ENCODE measurements at places on chromosomes 2 and 18. TPM values are rescaled to one million over a fixed set of nuclear protein-coding genes. Genes with fewer than 3 reads are reported as not detected.

DNA sequence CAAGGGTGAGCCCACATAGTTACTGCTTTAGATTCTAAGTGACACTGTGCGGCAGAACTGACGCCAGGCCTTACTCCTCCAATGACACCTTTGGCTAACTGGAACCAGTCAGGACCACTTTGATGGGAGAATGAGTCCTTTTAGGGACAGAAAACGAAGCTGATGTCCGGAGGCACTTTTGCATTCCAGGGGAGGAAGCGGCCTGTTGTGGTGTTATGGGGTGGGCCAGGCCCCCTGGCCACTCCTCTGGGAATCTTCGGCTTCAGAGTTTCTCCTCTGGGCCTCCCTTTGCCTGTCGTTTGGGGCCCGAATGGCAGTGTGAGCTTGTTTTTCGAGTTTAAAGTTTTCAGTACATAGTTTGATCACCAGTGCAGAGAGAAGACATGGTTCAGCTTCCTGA, 65.9 kb downstream of the MBP start:
- no peak for DNase-seq

GRCh38 chr2:218658671-218659257, 659 bp downstream of the ZNF142 start:
- peak; percentile 29 for DNase-seq

DNA sequence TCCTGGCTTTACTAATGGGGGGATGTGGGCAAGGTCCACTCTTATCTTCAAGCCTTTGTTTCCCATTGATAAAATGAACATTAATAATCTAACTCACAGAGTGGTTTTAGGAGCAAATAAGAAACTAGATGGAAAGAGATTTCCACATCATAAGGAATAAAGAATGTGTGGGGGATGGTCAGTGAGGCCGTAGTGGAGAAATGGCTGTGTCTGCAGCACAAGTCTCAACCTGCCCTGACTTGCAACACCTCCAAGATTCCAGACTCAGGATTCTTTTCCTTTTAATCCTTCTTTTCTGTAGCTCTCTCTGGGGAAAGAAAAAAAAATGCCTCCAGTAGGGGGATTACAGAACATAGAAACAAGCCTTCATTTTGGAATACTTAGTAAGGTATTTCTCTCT, 124.2 kb upstream of the MEX3C start:
- no peak for DNase-seq

GRCh38 chr18:79857082-79857671, 59.4 kb downstream of the KCNG2 start:
- peak; percentile 77 for DNase-seq

DNA sequence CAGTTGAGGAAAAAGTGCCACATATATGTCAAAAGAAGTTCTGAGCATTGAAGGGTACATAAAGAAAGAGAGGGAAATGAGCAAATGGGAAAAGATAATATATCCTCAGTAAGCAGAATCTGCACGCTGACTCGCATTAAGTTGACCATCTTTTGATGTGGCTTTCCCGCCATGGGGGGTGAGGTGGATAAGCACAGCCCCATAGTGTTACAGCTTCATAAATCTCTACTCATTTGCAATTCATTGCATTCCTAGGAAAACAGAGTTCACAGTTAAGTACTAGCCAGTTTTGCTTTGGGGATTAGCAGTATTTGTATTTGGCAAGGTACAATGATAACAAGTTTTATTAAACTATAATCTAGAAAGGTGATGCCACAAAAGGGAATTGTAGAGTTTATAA, 814.2 kb downstream of the LRP1B start:
- no peak for DNase-seq

GRCh38 chr2:233832869-233833311, 21.4 kb downstream of the HJURP start:
- DNase-seq: peak; percentile 12

DNA sequence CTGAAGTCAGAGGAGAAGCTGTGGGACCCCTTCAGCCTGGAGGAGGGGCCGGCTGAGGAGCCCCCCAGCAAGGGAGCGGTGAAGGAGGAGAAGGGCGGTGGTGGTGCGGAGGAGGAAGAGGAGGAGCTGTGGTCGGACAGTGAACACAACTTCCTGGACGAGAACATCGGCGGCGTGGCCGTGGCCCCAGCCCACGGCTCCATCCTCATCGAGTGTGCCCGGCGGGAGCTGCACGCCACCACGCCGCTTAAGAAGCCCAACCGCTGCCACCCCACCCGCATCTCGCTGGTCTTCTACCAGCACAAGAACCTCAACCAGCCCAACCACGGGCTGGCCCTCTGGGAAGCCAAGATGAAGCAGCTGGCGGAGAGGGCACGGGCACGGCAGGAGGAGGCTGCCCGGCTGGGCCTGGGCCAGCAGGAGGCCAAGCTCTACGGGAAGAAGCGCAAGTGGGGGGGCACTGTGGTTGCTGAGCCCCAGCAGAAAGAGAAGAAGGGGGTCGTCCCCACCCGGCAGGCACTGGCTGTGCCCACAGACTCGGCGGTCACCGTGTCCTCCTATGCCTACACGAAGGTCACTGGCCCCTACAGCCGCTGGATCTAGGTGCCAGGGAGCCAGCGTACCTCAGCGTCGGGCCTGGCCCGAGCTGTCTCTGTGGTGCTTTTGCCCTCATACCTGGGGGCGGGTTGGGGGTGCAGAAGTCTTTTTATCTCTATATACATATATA, 46.0 kb downstream of the BOLA3 start:
- DNase-seq: no peak

GRCh38 chr2:70779491-70779890, 11.0 kb downstream of the FIGLA start:
- DNase-seq: no peak

DNA sequence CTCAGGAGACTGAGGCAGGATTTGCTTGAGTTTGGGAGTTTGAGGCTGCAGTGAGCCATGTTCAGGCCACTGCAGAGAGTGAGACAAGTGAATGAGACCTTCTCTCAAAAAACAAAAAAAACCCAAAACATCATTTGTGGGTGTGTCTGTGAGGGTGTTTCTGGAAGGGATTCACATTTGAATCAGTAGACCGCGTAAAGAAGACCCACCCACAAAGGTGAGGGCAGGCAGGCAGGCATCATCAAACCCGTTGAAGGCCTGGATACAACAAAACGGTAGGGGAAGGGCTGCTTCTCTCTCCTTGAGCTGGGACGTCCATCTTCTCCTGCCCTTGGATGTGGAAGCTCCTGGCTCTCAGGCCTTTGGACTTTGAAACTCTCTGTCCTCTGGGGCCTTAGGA, 25.4 kb downstream of the CDKL4 start:
- DNase-seq: no peak

GRCh38 chr18:35581546-35581897, at the start of gene GALNT1:
Gene GALNT1, plus strand, starts transcription at chr18:35581740. Its CDS starts 72,923 bp downstream, at chr18:35654663.
- no peak for DNase-seq

DNA sequence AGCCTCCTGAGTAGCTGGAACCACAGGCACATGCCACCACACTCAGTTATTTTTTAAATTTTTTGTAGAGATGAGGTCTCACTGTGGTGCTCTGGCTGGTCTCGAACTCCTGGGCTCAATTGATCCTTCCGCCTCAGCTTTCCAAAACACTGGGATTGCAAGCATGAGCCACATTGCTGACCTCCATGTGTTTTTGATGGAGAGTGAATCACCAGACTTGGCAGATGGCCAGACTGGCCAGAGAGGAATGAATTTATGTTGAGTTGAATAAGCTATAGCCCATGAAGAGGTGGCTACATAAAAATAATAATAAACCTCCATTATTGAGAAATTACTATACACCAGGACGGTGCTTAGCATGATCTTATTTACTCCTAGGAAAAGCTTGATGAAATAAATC, 91.5 kb downstream of the MREG start:
- peak; percentile 35 for DNase-seq

DNA sequence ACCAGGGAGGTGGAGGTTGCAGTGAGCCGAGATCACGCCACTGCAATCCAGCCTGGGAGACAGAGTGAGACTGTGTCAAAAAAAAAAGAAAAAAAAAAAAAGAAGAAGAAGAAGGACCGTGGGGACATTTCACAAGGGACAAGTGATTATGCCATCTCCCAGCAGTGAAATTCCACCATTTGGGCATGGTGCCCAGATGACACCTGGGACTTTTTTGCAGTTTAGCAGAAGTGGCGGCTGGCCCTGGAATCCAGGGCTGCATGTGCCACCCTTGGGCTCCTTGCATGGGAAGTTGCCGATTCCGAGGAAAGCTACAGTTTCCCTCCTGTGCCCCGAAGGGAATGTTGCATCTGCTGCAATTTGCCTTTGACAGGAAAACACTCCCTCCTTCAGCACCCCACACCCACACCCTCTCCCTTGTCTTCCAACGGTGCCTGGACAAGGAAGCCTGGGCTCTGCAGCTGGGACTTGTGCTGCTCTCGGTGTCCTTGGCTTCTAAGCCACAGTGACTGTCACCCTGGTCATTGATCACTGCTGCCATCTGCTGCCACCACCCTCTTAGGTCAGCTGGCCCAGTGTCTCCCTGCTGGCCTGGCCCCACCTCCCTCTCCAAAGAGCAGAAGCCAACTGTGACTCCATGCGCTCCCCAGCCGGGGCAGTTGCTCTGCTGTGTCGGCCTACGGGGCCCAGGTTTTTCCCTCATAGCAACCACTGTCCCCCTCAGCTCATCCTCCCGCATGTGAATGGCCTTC, 56.4 kb upstream of the LRRC30 start:
- peak; percentile 39 for DNase-seq

- no peak for DNase-seq
Measured at GRCh38 chr2:1481406-1482252, 68.4 kb downstream of the TPO start.

GRCh38 chr2:138012968-138013367, 48.7 kb downstream of the HNMT start:
- DNase-seq: no peak

DNA sequence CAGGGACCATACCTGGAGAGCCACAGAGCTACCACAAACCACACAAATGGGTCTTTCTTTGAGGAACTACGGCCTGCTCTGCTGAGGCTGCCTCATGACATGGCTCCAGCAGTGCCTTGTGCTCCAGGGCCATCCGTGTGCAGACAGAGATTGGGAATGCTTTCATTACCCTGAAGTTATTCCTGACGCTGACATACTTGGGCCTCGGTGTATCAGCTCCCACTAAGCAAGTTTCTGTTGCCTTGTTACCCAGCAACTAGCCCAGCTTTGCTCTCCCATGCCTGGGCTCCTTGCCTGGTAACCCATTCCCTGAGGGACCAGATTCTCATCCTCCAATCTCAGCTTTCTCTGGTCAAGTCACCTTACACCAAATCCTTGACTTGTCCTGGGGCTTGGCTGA, 80.3 kb upstream of the FZD7 start:
- no peak for DNase-seq

DNA sequence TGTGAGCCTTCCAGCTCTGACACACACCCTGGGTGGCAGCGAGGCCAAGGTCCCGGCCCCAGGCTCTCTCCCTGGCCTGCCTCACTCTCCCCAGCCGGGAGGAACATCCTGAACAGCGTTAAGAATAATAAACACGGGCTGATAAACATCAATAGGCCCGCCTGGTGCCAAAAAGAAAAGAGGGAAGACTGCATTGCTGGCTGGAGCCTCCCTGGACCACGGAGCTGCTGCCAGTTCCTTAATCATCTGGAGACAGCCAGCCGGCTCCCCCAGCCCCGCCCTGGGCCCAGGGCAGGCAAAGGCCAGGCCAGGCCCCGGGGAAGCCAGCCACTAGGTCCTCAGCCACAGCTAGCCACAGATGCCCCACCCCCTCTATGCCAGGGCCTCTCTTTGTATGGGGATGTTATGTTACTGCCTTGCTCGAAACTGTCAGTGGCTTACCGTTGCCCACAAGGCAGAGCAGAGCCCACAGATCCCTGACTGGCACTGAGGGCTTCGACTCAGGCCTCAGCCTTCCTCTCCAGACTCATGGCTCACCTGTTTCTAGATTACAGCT, 293.7 kb downstream of the DYSF start:
- DNase-seq: peak; percentile 94

DNA sequence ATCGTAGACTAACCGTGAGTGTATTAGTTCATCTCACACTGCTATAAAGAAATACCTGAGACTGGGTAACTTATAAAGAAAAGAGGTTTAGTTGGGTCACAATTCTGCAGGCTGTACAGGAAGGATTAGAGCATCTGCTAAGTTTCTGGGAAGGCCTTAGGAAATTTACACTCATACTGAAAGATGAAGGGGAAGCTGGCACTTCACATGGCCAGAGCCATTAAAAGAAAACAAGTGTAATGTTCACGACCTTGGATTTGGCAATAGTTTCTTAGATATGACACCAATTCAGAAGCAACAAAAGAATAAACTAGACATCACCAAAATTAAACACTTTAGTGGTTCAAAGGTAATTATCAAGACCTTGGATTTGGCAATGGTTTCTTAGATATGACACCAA, 23.8 kb downstream of the ABCB11 start:
- no peak for DNase-seq

- no peak for DNase-seq
Measured at GRCh38 chr18:58535340-58536201, 93.3 kb downstream of the ALPK2 start.

GRCh38 chr2:86392873-86393518, 48.2 kb upstream of the KDM3A start:
- DNase-seq: no peak

DNA sequence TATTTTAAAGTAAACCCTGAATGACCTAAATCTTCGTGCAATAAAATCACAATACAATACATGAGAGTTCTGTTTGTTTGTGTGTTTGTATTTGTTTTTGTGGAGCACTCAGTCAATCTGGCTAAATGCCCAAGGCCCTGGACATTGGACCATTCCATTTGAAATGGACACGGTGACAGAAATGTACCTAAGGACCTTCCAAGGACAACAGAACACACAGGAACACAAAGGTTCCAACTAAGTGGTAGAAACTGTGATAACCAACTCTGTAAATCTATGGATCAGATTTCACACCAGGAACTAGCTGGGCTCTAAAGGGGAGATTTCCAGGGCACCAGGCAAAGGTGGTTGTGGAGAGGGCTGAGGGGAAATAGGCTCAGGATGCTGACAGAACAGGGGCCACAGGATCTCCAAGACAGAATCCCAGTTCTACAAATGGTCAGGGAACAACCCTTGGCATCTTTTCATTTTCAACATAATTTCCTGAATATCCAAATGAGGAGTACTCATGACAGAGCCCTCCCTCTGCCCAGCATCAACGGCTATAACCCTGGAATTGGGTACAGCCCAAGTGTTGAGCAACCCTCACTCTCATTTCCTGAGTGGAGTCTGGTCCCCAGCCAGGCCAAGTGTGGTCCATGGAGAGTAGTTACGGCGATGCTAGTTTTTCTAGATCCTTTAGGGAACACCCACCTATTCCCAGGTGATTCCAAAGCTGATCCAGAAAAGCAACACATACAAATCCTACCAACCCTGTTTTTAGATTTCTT, 78.4 kb downstream of the NCKAP5 start:
- no peak for DNase-seq

- DNase-seq: no peak
Measured at GRCh38 chr2:168684921-168685599, 117.4 kb upstream of the NOSTRIN start.

Gene REG1A
- total RNA-seq: not detected

Gene FBXO15
- total RNA-seq: 0.91 TPM

Gene ZAP70
- 2.2 TPM for total RNA-seq

Gene RGPD3
- 0.16 TPM for total RNA-seq

Gene HOXD13
- not detected for total RNA-seq

Gene CSRNP3
- total RNA-seq: 3.3 TPM

Gene UGT1A10
- not detected for total RNA-seq

Gene TRMT61B
- 13.1 TPM for total RNA-seq

Gene SPR
- 27.0 TPM for total RNA-seq

Gene KIAA2012
- not detected for total RNA-seq

Gene CNTNAP5
- not detected for total RNA-seq

Data from myocyte (in vitro differentiated cells).